Activated CD4-positive, alpha-beta T cell treated with anti-CD3 and anti-CD28 coated beads, Interleukin-2, amount 10 ng/mL, durations not matched to agents 24 days and 14 days (primary cell): ENCODE measurements at places on chromosomes 7 and 10. TPM values are rescaled to one million over a fixed set of nuclear protein-coding genes. Genes with fewer than 3 reads are reported as not detected.

The GRID2IP gene
- total RNA-seq = 0.05 TPM in 1 of 2 replicates, not detected in the other

The SPDYE2 gene
- 0.19 TPM in 1 of 2 replicates, not detected in the other for total RNA-seq

GRCh38 chr10:128324058-128324827 lies 198.0 kb upstream of the MKI67 start:
- no peaks in the 10 kb centered on the region for H3K36me3 ChIP-seq
- peak; percentile 54 for DNase-seq
- no peaks in the 10 kb centered on the region for H3K27me3 ChIP-seq
- H3K27ac ChIP-seq = no peak overlapping the region
- H3K4me3 ChIP-seq = no peak overlapping the region
- H3K4me1 ChIP-seq = no peaks in the 10 kb centered on the region

DNA sequence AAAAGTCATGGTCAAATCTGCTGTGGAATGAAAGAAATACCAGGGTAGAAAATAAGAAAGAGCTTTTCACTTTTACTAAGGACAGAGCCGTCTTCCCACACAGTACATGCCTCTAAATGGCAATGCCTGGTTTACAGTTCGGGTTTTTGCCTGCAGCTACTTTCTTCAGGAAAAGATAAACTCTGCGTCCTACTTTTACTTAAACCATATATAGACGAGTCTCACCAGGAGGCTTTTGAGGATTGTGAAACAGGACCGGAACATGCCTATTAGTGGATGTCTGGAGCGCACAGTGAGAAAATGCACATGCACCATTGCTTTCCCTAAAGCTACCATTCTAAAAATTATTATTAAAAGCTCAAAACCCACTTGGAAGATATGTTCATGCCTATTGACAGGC lies 70.5 kb downstream of the KLF6 start:
- H3K4me3 ChIP-seq = no peak overlapping the region
- no peak for DNase-seq
- H3K4me1 ChIP-seq = no peaks in the 10 kb centered on the region
- no peaks in the 10 kb centered on the region for H3K36me3 ChIP-seq
- no peak overlapping the region for H3K27ac ChIP-seq

DNA sequence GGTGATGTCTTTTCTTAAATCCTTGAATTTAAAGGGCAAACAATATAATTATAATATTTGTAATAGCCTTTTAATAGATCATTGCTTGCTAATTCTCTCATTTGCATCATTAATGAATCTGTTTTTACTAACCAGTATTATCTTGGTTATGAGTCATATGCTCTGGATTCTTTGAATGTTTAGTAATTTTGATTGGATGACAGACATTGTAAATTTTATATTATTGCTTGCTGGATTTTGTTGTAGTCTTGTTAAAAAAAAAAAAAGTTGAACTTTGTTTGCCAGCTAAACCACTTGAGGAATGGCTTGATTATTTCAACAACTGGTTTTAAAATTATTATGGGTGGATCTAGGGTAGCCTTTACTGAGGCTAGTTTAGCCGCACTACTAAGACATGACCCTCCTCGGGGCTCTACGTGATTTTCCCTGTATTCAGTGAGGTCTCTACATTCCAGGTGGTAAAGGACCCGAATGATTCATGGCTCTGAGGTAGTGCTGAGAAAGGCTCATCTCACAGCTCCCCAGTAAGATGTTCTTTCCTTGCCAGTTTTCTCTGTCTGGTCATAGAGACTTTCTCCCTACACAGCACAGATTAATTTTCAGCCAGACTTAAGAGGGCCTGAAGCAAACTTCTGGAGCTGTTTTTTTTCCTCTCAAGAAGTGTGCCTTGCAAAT lies 8.5 kb downstream of the C10orf90 start:
- H3K27ac ChIP-seq = no peak overlapping the region
- H3K4me3 ChIP-seq = no peak overlapping the region
- DNase-seq = no peak
- peaks cover 2% of the 10 kb centered on the region for H3K4me1 ChIP-seq
- H3K36me3 ChIP-seq = no peaks in the 10 kb centered on the region

GRCh38 chr10:30974773-30975415 lies 56.8 kb downstream of the ZNF438 start:
- peaks cover 2% of the 10 kb centered on the region for H3K4me1 ChIP-seq
- H3K4me3 ChIP-seq = no peak overlapping the region
- no peak overlapping the region for H3K27ac ChIP-seq

- DNase-seq = no peak
- no peak overlapping the region for H3K27ac ChIP-seq
- H3K36me3 ChIP-seq = no peaks in the 10 kb centered on the region
- peaks cover 12% of the 10 kb centered on the region for H3K27me3 ChIP-seq
- no peaks in the 10 kb centered on the region for H3K4me1 ChIP-seq
Observed at GRCh38 chr7:22016507-22016906, 70.8 kb upstream of the CDCA7L start.

DNA sequence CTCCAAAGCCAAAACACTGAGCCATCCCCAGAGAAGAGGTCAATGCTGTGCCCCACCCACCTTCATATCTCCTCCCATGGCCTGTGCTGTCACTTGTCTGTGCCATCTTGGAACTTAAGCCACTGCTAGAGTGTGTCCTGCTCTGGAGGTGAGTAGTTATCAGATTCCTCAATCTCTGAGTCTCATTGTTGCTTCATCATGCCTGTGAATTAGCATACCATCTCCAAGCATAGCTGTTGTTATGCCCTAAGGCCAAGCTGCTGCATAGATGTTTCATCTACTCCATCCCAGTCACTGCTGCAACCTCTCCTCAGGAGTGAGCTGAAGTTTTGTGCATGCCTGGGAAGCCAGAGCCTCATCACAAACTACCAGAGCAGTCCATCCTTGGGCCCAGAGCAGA lies 349.0 kb downstream of the ZWINT start:
- no peaks in the 10 kb centered on the region for H3K27me3 ChIP-seq
- no peak for DNase-seq
- no peaks in the 10 kb centered on the region for H3K4me1 ChIP-seq
- no peaks in the 10 kb centered on the region for H3K36me3 ChIP-seq

GRCh38 chr10:28077889-28078288 lies 79.0 kb upstream of the ODAD2 start:
- no peak overlapping the region for H3K4me3 ChIP-seq
- H3K36me3 ChIP-seq = no peaks in the 10 kb centered on the region
- H3K4me1 ChIP-seq = no peaks in the 10 kb centered on the region
- H3K27me3 ChIP-seq = no peaks in the 10 kb centered on the region

- H3K4me1 ChIP-seq = peaks cover 21% of the 10 kb centered on the region
- no peak for DNase-seq
- no peaks in the 10 kb centered on the region for H3K36me3 ChIP-seq
- H3K27ac ChIP-seq = no peak overlapping the region
Observed at GRCh38 chr10:3655528-3655927, 129.5 kb downstream of the KLF6 start.

GRCh38 chr10:103367379-103367781 lies 396 bp upstream of the TAF5 start:
- H3K4me3 ChIP-seq = peak overlapping the region; percentile 93
- DNase-seq = no peak
- H3K4me1 ChIP-seq = peaks cover 12% of the 10 kb centered on the region
- peaks cover 4% of the 10 kb centered on the region for H3K27me3 ChIP-seq

DNA sequence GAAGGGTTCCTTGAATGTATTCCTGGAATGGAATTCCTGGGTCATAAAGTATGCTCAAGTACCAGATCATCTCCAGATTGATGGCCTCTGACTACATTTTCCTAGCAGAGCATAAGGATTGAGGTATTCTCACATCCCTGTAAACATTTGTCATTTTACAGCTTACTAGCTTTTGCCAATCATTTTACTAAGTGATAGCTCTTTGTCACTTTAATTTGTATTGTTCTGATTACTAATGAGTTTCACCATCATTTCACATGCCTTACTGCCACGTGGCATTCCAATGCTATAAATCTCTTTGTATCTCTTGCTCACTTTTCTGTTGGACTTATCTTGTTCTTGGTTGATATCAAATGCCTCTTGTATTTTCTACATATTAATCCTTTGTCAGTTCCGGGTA lies 68.6 kb upstream of the CACNB2 start:
- no peak overlapping the region for H3K27ac ChIP-seq
- H3K4me3 ChIP-seq = no peak overlapping the region
- no peaks in the 10 kb centered on the region for H3K4me1 ChIP-seq

DNA sequence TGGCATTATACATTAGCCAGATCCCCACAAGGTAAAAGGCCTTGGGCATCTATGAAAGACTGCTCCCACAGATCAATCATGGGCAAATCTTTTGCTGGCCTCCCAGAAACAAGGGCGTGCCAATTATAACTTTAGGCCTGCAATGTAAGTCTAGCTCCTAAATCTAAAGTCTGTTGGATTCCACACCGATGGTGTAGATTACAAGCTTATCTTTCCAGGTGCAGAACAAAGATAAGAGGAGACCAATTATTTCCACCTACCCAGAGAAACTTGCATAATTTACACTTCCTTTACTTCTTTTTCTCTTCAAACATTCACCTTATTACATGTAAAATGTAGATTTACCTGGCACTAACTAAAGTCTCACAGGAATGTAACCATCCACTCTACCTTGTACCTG lies 713.1 kb downstream of the SUGCT start:
- H3K27me3 ChIP-seq = no peaks in the 10 kb centered on the region
- H3K27ac ChIP-seq = no peak overlapping the region
- no peak for DNase-seq
- H3K4me1 ChIP-seq = no peaks in the 10 kb centered on the region

DNA sequence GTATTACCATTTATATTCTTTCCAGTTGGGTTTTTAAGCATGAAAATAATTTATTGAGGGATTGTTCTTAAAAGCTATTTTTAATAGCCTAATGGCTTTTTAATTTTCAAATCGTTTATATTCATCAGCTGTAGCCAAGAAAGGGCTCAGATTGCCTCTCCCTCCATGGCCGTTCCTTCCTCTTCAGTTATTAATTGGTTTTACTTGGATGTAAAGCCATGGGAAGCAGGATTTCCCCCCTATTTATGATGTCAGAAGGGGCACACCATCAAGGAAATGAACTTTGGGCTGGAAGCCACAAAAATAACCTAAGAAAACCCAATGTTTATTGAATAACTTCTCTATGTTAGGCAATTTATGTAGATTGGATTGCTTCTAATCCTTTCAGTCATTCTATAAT lies 656.3 kb downstream of the TYW1 start:
- H3K27me3 ChIP-seq = no peaks in the 10 kb centered on the region
- H3K4me3 ChIP-seq = no peak overlapping the region
- no peak overlapping the region for H3K27ac ChIP-seq
- no peaks in the 10 kb centered on the region for H3K4me1 ChIP-seq
- no peaks in the 10 kb centered on the region for H3K36me3 ChIP-seq
- DNase-seq = no peak

DNA sequence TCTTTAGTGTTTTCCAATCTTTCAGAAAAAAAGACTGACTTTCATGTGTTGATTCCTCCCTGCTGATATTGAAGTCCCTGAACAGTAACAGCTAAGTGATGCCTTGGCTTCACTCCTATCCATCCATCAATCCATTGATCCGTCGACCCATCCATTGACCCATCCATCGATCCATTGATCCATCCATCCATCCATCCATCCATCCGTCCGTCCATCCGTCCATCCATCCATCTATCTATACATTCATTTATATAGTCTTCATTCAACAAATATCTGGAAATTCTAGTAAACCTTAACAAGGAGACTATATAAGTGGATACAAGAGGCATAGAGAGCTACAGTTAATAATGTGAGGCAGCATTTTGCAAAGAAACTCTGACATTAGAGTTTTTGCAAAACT lies 21.6 kb upstream of the LAMB1 start:
- no peak overlapping the region for H3K27ac ChIP-seq
- no peak overlapping the region for H3K4me3 ChIP-seq
- peaks cover 20% of the 10 kb centered on the region for H3K27me3 ChIP-seq
- no peaks in the 10 kb centered on the region for H3K4me1 ChIP-seq

DNA sequence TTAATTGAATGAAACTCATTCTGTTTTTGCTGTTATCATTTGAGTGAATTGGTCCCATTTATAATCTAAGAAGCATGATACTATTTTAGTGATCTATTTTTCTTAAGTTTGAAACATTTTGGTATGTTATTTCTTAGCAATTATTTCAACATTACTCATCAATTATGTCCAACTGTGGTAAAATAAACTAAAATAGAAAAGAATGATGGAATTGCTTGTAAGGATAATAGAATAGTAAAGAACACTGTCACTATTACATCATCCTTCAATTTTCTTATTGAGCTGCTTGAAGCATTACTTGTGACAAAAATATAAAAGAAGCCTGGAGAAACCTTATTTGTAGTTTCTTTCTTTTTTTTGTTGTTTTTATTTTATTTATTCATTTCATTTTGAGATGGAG lies 42.4 kb downstream of the ZNF487 start:
- no peak overlapping the region for H3K4me3 ChIP-seq
- no peak overlapping the region for H3K27ac ChIP-seq
- no peak for DNase-seq
- peaks cover 6% of the 10 kb centered on the region for H3K36me3 ChIP-seq
- no peaks in the 10 kb centered on the region for H3K27me3 ChIP-seq
- H3K4me1 ChIP-seq = no peaks in the 10 kb centered on the region

DNA sequence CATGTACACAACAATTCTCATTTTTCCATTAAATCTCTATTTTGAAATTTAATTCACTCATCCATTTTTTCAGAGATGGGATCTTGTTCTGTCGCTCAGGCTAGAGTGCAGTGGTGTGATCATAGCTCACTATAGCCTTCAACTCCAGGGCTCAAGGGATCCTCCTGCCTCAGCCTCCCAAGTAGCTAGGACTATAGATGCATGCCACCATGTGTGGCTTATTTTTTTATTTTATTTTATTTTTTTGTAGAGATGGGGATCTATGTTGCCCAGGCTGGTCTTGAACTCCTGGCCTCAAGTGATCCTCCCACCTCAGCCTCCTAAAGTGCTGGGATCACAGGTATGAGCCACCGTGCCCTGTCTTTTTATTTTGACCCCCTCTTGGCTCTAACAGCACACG lies 203.8 kb upstream of the KLF14 start:
- peaks cover 78% of the 10 kb centered on the region for H3K4me1 ChIP-seq
- no peak overlapping the region for H3K4me3 ChIP-seq
- DNase-seq = no peak
- H3K36me3 ChIP-seq = peaks cover 84% of the 10 kb centered on the region
- H3K27me3 ChIP-seq = no peaks in the 10 kb centered on the region

- DNase-seq = no peak
- H3K27me3 ChIP-seq = peaks cover 74% of the 10 kb centered on the region
- H3K27ac ChIP-seq = peak overlapping the region; percentile 86
Observed at GRCh38 chr7:155458878-155459699, 1.2 kb downstream of the EN2 start.

DNA sequence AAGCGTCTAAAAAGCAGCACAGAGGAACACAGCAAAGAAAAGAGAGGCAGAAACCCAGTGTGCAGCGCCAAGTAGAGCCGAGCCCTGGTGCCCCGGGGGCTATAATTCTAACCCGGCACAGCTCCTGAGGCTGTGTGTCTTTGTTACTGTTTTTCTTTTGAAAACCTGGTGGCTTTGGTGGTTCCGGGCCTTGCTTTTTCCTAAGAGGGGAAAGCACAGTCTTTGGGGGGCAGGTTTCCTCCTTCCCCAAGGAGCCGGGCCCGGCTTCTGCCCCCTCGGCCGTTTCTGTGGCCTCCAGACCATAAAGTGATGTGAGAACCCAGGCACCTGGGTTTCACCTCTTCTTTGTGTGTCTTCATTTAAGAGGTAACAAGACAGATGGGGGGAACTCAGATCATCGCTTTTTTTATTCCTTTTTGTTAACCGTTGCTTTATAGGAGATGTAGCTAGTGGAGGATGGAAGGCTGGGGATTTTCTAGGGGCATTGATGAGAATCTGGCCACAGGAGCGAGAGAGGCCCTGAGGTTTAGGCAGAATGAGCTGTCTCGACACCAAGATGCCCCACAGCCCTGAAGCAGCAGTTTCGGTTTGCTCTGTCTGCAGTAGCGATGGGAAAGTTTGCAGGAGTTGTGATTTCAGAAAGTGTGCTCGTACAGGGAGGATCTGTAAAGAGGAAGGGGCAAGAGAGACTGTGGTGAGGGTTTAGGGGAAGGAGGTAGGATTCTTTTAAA lies 367.8 kb upstream of the GALNT17 start:
- peaks cover 3% of the 10 kb centered on the region for H3K4me1 ChIP-seq
- DNase-seq = peak; percentile 57
- no peak overlapping the region for H3K4me3 ChIP-seq
- H3K27ac ChIP-seq = no peak overlapping the region
- H3K27me3 ChIP-seq = no peaks in the 10 kb centered on the region
